Activated CD8-positive, alpha-beta memory T cell treated with anti-CD3 and anti-CD28 coated beads for 4 hours (primary cell): ENCODE measurements at places on chromosomes 1 and 21.

GRCh38 chr1:202207292-202207691, 13.7 kb downstream of the LGR6 start:
- no peak for DNase-seq

GRCh38 chr1:80924290-80924689, 876.4 kb upstream of the ADGRL2 start:
- no peak for DNase-seq

- no peak for DNase-seq
These were observed 58.1 kb upstream of the SH3GLB1 start for GRCh38 chr1:86646256-86646655.

GRCh38 chr1:99107680-99108079, 103.0 kb upstream of the PLPPR5 start:
- DNase-seq, result no peak

DNA sequence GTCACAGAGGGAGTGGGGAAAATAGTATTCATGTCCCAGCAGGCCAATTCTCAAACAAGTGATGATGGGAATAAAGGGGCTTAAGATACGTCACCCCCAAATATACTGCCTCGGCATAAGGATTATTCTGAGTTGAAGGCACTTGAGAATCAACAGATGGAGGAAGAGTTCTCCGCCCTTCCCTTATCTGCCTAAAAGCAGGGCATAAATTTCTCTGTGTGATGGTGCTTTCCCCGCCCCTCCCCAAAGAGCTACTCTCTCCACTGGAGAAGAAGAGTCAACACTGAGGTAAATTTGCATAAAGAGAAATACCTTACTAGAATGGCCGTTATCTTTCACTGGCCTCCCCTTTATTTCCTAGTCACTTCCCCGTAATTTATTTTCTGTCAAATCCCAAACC, 18.7 kb downstream of the BECN2 start:
- DNase-seq, result no peak

- DNase-seq, result no peak
These were observed 157.8 kb upstream of the VAMP3 start for GRCh38 chr1:7613106-7613850.

DNA sequence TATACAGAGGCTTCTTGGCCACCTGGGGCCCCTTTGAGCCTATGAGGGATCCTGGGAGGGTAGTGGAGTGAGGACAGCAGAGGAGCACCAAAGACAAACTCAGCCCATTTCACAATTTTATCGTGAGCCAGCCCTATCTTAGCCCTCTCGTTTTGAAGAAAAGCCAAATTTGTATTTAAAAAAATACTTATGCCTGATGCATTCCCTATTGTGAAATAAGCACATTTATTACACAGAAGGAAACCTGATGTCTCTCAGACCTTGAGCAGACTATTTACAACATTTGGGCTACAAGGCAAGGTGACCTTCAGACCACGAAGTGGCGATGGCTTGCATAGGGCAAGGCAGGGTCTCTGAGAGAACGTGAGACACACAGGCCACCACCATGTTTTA, 41.3 kb upstream of the H6PD start:
- DNase-seq, result no peak

DNA sequence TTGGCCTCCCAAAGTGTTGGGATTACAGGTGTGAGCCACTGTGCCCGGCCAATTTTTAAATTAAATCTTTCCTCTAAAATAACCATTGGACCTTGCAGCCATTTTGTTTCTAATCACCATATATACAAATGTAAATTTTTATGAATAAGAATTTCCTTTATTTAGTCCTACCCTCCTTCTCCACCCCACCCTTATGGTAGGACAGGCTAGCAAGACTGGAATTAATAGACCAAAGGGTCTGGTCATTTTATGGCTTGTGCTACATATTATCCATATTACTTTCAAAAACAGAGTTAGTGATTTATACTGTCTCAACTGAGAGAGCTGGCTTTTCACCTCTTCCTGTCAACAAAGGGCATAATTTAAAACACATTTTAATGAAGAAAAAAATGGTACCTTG, 26.5 kb downstream of the L1TD1 start:
- DNase-seq, result no peak

DNA sequence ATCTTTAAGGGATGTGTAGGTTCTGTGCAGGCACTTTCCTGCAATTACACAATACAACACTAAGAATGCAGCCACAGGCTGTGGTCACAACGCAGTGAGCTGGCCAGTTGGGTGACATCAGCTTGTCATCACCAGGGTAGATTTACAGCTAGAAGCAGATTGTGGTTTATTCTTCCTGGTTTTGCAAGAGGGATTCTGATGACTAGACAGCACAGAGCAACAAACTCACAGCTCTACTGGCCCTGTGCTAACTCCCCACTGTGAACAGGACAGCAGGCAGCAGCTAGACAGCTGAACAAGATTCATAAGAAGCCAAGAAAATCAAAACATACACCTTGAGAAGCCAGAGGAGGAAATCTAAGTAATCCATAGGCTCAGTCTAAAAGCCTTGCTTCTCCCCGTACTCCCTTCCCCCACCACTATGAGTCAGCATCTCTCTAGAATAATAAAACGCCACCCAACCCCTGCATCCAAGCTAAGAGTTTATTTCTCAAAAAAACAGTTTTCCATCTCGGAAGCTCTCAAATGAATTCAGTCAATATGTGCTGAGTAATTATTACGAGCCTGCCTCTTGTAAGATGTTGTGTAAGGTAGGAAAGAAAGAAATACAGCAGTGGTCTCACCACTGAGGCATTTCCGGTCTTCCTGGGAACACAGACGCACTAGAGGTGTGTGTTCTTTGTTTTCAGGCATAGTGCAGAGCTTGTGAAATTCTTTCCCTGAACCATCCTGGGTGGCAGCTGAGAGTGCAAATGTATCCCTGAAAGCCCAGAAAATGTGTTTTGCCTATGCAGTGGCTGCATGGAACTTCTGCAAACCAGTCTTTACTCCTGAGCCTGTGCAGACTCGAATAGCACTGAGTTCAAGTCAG, 162.8 kb downstream of the NTPCR start:
- no peak for DNase-seq

GRCh38 chr1:9917901-9918300, 7.8 kb upstream of the CTNNBIP1 start:
- DNase-seq, result no peak

DNA sequence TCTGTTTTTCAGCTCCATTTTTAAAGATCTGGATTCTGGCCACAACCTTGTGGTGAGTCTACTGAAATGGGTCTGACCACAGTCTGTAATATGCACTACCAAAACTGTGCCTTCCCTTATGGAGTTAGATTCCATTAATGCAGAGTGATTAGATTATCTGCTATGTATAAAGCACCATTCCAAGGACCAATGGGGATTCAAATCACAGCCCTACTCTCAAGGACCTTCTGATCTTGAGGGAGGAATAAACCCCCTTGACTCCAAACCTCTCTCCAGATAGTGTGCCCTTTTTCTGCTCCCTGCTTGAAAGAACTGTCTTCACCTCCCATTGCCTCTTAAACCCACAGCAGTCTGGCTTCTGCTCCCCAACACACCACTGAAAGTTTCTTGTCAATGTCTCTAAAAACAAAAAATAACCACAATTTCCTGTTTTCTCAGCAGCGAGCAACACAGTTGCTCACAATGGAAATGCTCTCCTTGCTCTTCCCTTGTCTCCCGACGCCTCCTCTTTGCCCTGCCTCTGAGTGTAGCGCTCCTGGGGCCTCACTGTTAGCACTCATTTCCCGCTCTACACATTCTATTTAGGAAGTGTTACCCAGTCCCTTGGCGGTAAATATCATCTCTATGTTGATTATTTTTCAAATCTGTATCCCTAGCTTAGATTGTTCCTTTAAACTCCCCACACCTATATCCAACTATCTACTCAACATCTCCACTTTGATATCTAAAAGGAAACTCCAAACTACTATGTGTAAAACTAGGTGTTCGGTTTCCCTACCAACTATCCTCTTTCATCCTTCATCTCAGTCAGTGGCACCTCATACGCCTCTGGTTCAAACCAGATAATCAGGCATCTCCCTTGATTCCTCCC, 13.6 kb downstream of the PCNX2 start:
- no peak for DNase-seq

DNA sequence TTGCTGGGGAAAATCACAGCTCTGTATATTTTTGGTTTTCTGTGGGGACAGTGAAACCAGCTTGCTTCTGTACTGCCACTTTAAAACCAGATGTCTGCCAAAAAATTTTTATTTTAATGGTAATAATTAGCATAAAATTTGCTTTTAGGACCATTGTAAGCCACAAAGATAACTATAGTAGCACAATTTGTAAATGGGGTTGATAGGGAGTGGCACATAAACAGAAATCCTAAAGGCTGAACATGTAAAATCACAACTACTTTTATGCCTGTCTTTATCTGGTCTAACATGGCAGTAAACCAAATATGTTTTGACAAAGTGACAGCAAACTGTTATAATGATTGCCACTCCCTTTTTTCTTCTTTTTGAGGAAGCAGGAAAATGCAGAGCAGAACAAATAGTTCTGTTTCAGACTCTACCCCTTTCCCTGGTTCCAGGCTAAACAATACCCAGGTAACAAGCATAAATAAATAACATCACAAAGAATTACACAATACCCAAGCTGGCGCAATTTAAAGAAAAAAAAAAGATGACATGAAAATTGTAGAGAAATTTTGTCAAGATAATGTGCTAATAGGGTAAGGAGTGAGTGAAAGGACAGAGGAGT, 24.0 kb upstream of the CCDC181 start:
- DNase-seq, result no peak

GRCh38 chr1:117308311-117308916, 58.8 kb upstream of the MAN1A2 start:
- DNase-seq, result no peak

- DNase-seq, result no peak
These were observed 31.7 kb downstream of the DSTYK start for GRCh38 chr1:205179842-205180241.

DNA sequence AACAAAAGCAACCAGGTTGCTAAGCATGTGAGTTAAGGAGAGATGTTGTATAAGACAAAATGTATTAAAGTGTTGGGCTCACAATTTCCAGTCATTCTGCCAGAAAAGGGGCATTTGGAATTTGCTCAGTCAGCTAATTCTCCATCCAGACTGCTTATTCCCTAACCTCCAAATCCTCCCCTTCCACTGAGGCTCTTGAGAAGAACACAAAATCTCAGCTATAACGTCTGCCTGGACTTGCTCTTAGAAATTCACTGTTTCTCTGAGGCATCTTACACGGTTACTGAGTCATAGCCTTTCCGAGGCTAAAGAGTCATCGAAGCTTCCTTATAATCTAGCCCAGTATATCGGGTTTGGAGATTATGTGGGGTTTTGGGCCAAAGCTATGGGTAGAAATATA, 548.2 kb upstream of the ADGRL4 start:
- no peak for DNase-seq

GRCh38 chr21:15309022-15309590, 244.3 kb upstream of the NRIP1 start:
- no peak for DNase-seq

- no peak for DNase-seq
These were observed 407.6 kb upstream of the VAMP3 start for GRCh38 chr1:7363450-7363849.

GRCh38 chr1:48654606-48655210, 122.0 kb downstream of the BEND5 start:
- DNase-seq, result no peak

- no peak for DNase-seq
These were observed 102.6 kb downstream of the ADSS2 start for GRCh38 chr1:244349103-244349531.

GRCh38 chr21:43591571-43591970, 67.7 kb downstream of the HSF2BP start:
- no peak for DNase-seq

DNA sequence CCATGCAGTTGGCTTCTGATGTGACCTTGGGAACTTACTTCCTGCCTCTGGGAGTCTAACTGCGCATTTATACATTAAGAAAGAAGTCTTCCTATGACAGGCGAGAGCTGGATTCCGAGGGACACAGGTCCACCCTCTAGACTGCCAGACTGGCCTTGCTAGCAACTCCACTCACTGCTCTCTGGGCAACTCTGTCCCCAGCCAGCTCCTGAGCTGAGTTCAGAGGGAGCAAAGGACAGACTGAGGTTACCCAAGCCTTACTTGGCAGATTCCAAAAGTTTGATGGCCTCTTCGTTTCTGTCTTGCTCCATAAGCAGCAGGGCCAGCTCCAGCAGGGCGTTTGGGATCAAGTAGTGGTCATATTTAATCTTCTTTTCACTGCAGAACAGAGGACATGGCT, 41.8 kb downstream of the TTC39A start:
- no peak for DNase-seq

- no peak for DNase-seq
These were observed 33.4 kb downstream of the DOCK7 start for GRCh38 chr1:62654744-62655143.

DNA sequence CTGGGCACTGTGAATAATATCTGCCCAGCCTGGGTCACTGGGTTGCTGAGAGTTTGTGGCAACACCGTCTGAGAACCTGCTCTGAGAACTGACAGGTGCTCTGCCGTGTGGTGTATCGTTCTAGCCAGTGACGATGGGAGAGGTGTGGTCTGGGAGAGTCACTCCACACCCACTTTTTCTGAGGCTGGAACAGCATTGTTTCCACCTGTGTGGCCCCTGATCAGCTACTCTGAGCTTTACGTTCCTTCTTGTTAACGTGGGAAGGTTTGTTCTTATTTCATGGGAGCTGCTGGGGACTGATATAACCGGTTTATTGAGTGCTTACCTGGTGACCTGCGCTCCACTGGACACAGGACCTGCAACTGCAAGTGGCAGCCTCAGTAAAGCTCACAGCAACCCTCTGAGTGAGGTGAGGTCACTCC, 34.8 kb upstream of the TENT5C start:
- no peak for DNase-seq

DNA sequence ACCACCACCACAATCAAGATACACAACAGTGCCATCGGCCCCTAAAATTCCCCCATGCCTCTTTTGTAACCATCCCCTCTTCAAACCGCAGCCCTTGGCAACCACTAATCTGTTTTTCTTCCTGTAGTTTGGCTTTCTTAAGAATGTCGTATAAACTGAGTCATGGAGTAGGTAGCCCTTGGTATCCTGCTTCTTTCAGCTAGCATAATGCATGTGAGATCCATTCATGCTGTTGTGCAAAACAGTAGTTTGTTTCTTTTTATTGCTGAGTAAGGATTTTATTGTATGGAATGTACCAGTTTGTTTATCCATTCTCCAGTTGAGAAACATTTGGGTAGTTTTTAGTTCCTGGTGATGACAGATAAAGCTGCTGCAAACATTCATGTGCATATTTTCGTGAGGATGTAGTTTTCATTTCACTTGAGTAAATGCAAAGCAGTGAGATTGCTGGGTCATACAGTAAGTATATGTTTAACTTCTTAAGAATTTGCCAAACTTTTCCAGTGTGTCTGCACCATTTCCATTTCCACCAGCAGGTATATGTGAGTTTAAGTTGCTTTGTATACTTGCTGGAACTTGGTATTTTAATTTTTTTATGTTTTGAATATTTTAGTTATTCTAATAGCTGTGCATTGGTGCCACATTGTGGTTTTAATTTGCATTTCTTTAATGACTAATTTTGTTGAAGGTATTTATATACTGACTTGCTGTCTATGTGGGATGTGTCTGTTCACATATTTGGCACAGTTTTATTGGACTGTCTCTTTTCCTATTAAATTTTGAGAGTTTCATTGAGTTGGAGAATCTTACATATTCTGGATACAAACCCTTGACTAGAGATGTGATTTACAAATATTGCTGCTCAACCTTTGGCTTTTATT, 148.4 kb upstream of the MAP1LC3C start:
- DNase-seq, result no peak

- DNase-seq, result no peak
These were observed 145.0 kb upstream of the ZC3H11B start for GRCh38 chr1:219757890-219758289.
